Daoy (cell line): ENCODE measurements at places on chromosomes 7 and 10. TPM values are rescaled to one million over a fixed set of nuclear protein-coding genes. Genes with fewer than 3 reads are reported as not detected.

DNA sequence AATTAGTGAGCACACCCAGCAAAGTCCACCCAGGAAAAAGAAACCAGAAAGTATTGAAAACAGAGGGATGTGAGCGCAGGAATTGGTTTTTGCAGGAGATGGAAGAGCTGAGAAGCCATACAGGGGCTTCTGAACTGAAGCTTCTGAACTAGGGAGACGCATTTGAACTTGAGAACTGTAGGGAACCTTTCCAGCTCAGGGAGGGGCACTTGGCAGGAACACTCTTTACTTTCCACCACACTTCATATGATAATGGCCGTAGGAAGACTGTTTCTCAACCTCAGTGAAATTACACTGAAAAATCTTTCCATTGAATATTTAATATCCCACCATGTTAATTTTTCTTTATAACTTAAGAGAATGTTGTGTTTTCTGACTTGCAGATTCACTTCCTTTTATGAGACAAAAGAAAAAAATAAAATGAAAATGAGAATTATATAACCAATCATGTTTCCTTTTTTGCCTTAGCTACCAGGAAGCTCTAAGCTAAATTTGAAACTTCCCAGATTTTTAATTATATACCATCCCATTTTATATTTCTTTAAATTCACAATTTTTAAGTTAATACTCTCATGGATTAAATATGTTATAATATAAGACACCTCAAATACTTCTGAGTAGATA is 98.3 kb upstream of the TCF7L2 start:
- no peak for DNase-seq

The TLL2 gene
- total RNA-seq: 0.15 and 0.29 TPM in 2 replicates

DNA sequence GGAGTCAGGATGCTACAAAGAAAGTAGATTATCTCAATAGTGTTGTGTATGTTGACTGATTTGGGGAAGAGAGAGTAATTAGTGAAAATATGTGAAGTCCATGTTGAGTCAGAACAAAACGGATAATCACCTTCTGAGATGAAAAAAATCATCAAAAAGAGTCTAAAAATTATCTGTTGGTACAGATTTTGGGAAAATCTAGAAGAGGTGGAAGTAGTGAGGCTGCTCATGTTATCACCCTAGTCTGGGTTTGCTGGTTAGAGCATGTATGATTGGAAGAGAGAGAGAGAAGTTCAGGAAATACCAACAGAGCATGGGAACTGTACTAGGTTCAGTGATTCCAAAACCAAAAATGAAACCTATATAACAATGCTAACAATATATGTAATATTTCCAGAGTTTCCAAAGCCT is 12.3 kb downstream of the RPA3 start:
- no peak for DNase-seq

DNA sequence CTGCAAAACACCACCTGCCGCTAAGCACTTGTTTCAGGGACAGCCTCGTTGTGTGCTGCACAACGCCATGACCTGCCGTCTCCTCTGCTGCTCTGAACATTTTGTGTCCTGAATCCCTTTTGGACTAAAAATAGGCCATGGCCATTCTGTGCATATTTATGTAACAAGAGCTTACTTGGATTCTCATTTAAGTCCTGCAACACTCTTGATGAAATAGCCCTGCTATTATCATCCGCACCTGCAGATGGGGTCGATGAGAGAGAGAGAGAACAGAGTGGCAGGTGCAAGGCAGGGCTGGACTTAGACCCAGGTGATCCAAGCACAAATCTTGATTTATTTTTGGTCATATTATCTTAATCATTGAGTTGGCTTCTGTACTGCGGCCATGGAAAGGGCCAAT is 121.2 kb upstream of the PRKCQ start:
- no peak for DNase-seq

DNA sequence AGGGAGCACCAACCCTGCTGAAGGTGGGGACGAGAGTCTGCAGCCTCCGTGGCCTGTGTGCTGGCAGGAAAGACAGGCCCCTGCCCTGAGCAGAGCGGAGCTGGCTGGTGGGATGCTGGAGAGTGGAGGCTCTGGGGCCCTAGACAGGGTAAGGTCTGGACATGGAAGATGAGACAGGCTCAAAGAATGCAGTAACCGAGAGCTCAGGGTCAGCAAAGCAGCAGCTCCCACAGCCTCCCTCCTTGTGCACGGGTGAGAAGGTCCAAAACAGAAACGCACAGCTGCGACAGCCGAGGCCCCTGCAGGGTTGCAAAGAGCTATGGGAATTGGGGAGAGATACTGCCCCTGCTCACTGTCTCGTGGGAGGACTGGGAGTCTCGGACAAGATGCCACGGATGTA is 80.5 kb downstream of the TNS3 start:
- peak; percentile 63 for DNase-seq

DNA sequence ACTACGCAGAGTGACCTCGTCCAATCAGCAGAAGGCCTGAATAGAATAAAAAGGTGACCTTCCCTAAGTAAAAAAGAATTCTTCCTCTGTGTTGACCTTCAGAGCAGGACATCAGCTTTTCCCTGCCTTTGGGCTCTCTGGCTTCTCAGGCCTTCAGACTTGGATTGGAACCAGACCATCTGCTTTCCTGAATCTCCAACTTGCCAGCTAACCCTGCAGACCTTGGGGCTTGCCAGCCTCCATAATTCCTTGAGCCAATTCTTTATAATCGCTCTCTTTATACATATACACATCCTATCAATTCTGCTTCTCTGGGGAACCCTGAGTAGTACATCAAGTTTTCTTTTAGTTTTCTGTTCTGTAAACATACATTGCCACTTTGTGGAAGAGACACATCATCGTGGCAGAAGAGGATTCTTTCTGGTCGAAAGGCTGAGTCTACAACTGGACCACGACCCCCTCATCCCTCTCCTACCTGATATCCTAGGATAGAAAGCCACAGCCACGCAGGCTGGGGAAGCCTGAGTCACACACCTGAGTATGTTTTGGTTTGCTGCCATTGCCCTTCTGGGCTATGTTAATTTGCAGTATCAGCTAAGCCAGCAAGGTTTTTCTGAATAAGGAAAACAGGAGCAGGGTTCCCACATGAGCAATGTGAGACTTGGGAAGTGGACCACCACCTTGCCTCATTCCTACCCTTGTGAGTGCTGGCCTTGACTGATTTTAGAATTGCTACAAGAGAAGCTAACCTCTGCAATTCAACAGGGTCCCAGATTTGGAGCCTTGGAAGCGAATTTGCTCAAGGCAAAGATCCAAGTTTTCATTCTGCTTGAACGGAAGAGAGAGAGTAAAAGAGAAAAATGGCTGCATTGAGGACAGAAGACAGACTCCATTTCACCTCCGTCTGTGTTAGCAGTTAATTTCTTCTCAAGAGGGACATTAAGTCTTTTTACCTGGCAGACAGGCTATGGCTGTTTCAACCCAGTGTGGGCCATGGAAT is 445.2 kb upstream of the FZD8 start:
- DNase-seq: no peak

The OR6V1 gene
- not detected in 2 replicates for total RNA-seq

The TMEM270 gene
- total RNA-seq: 0.69 and 1.5 TPM in 2 replicates

- no peak for DNase-seq
These were observed 330.2 kb downstream of the BICC1 start for GRCh38 chr10:58842860-58843376.

GRCh38 chr10:75203724-75204123 is 6.9 kb upstream of the VDAC2 start:
- no peak for DNase-seq

GRCh38 chr10:100697070-100697469 is 48.3 kb upstream of the PAX2 start:
- peak; percentile 87 for DNase-seq

The JMJD1C gene
- total RNA-seq: 40.8 and 57.9 TPM in 2 replicates

DNA sequence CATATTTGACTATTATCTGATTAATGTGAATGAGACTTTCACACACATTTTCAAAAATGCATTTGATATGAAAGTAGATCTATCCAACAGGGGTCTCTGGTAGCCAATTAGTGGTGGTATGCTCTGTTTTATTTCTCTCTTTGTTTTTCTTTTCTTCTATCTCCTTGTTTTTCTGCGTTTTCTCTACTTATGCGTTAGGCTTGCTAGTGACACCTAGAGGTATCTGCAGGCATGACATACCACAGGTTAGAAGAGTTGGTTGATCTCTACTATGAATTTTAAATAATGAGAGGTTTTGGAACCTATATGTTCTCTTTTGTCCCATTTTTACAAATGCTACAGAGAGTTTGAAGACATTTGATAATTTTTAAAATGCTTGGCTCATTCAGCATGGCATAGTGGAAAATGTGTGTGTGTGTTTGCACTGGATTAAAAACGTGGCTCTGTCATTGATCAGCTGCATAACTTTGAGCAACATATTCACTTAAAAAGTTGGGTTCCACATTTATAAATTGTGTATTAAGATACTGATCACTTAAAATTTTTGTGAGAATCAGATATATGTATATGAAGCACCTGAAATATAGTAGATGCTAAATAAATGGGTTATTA is 28.1 kb upstream of the PLXDC2 start:
- peak; percentile 6 for DNase-seq
